Cardiac muscle cell (in vitro differentiated cells and primary cell): ENCODE measurements at places on chromosomes 5 and 9. TPM values are rescaled to one million over a fixed set of nuclear protein-coding genes. Genes with fewer than 3 reads are reported as not detected.

DNA sequence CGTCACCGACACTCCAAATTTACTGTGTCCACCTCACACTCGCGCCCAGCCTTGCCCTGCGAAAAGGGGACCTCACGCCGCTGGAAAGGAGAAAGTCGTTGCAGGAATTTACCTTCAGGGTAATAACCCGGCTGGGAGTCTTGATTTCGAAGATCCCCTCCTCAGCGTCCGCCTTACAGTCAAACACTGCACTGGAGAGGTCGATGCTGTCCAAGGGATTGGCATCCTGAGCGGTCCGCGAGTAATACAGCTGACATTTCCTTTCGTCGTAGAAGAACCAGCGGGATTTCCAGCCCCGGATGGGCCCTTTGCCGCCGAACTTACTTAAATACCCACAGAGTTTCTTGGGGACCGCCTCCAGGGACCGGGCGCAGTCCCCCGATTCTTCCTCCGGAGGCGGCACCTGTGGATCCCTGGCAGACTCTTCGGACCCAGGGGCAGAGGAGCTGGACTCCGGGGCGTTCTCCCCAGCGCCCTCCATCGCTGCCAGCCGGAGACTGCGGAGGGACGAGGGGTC is 330 bp downstream of the TBC1D2 start:
- H3K27ac ChIP-seq = no peak overlapping the region
- H3K4me3 ChIP-seq = peak overlapping the region; percentile 80
- no peaks in the 10 kb centered on the region for H3K27me3 ChIP-seq
- no peaks in the 10 kb centered on the region for H3K36me3 ChIP-seq
- H3K4me1 ChIP-seq = no peaks in the 10 kb centered on the region

The ZNF618 gene
- total RNA-seq = 15.2 and 26.0 TPM in 2 replicates

- no peak for DNase-seq
- peaks cover 18% of the 10 kb centered on the region for H3K36me3 ChIP-seq
- H3K4me3 ChIP-seq = peak overlapping the region; percentile 66
- H3K4me1 ChIP-seq = peaks cover 19% of the 10 kb centered on the region
- peak overlapping the region; percentile 96 for H3K27ac ChIP-seq
Observed at GRCh38 chr5:172770374-172770674, 671 bp downstream of the DUSP1 start.

DNA sequence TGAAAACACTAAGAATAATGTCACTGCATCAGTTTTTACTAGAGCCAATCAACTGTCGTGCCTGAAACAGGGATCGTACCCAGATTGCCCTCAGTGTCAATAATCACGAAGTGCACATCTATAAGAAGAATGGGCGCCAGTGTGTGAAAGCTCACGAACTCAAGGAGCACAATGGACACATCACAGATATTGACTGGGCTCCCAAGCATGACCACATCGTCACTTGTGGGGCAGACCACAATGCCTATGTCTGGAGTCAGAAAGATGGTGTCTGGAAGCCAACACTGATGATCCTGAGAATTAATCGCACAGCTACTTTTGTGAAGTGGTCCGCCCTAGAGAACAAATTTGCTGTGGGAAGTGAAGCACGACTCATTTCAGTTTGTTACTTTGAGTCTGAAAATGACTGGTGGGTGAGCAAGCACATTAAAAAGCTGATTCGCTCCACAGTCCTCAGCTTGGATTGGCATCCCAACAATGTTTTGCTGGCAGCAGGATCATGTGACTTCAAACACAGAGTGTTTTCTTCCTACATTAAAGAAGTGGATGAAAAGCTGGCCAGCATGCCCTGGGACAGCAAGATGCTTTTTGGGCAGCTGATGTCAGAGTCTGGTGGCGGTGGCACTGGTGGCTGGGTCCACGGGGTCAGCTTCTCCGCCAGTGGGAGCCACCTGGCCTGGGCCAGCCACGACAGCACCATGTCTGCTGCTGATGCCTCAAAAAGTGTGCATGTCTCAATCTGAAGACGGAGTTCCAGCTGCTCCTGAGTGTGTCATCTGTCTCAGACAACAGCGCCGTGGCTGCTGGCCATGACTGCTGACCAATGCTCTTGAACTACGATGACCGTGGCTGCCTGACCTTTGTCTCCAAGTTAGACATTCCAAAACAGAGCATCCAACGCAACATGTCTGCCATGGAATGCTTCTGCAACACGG is 32.2 kb downstream of the NSA2 start:
- H3K4me3 ChIP-seq = no peak overlapping the region
- no peak overlapping the region for H3K27ac ChIP-seq
- H3K36me3 ChIP-seq = peaks cover 12% of the 10 kb centered on the region
- no peak for DNase-seq
- H3K4me1 ChIP-seq = no peaks in the 10 kb centered on the region

GRCh38 chr5:1748271-1748670 is 51.4 kb downstream of the MRPL36 start:
- no peaks in the 10 kb centered on the region for H3K4me1 ChIP-seq
- no peak for DNase-seq
- no peaks in the 10 kb centered on the region for H3K36me3 ChIP-seq
- no peak overlapping the region for H3K4me3 ChIP-seq

- no peaks in the 10 kb centered on the region for H3K4me1 ChIP-seq
- H3K36me3 ChIP-seq = no peaks in the 10 kb centered on the region
- H3K27ac ChIP-seq = no peak overlapping the region
- no peak overlapping the region for H3K4me3 ChIP-seq
- no peak for DNase-seq
Observed at GRCh38 chr5:105767267-105767666, 1903.5 kb downstream of the EFNA5 start.

The ORM2 gene
- total RNA-seq = not detected in 2 replicates

The INIP gene
- 9.8 and 13.1 TPM in 2 replicates for total RNA-seq
